ENCODE measurements at places on chromosomes 6 and 20.

- no peak for DNase-seq
Measured at GRCh38 chr6:56151609-56152224, 95.7 kb downstream of the COL21A1 start.

- no peak for DNase-seq
Measured at GRCh38 chr6:94376876-94377275, 957.5 kb upstream of the EPHA7 start.

- peak; percentile 56 for DNase-seq
Measured at GRCh38 chr20:6636209-6637159, 131.0 kb upstream of the BMP2 start.

DNA sequence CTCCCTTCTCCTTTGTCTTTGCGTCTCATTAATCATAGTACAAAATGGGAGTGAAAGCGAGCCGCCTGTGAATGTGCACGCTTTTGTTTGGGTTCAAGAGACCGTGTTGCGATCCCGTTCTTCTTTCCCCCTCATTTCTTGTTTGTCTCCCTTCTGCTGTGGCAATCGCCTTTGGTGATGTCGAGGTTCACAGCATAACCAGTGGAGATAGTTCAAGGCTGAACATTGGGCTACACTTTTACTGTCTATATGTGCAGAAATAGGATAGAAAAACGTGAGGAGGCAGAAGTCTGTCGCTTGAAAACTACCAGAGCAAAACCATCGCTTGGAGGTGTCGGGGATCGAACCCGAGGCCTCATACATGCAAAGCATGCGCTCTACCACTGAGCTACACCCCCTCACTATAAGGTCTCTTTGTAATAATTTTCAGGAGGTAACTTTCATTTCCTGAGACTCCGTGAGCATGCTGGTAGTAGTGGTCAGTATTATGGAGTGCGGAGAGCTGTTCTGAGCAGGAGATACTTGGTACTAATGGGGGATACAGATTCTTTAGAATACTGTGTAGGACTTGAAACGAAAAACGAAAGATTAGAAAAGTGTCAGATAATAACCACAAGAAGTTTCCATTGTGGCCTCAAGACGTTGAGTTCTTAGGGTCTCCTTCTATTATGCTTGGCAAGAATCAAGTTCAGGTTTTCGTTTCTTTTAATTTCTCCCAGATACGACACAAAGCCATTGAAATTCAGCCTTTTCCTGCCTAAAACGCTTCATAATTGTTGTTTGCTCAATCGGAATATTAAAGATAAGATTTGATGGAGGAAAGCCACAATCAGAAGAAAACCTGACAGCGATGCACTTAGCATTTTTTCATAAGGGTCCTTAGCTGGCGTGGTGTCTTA lies 106.6 kb downstream of the TRIM27 start:
- peak; percentile 66 for DNase-seq

- DNase-seq: no peak
Measured at GRCh38 chr6:65999288-65999791, 292.3 kb upstream of the EYS start.

DNA sequence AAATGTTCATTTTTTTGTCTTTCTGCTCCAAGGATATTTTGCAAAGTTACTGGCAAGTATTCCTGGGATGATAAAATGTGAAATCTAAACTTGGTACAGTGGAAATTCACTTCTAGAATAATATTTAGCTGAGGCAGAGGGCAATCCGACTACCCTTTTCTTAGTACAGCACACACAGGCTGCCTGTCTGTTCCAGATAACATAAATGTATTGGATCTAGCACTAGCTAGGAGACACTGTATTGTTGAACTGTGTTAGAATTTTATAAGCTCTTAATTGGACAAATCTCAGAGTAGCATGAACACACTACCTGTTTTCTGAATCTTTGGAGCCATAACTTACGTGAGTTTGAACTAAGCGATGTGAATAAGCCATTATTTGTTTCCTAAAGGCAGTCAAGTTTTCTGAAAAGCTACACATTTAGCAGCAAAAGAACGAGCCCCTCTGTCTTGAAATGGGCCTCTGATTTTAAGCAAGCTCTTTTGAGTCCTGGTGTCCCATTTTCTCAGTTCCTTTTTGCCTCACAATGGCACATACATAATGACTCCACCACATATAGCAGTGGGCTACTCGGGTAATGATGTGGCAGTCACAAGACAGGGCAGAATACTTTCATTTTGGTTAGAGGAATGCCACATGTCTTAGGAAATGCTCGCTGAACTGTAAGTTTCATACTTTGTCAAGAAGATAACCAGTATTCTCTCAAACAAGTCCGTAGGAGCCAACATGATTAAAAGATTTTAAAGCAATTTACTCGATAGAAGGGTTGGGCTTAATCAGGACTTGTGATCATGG lies 116.5 kb upstream of the ESR1 start:
- DNase-seq: peak; percentile 75

- no peak for DNase-seq
Measured at GRCh38 chr20:49372095-49372734, 94.4 kb upstream of the ZNFX1 start.

GRCh38 chr6:4209196-4209595 lies 73.8 kb upstream of the ECI2 start:
- DNase-seq: no peak

DNA sequence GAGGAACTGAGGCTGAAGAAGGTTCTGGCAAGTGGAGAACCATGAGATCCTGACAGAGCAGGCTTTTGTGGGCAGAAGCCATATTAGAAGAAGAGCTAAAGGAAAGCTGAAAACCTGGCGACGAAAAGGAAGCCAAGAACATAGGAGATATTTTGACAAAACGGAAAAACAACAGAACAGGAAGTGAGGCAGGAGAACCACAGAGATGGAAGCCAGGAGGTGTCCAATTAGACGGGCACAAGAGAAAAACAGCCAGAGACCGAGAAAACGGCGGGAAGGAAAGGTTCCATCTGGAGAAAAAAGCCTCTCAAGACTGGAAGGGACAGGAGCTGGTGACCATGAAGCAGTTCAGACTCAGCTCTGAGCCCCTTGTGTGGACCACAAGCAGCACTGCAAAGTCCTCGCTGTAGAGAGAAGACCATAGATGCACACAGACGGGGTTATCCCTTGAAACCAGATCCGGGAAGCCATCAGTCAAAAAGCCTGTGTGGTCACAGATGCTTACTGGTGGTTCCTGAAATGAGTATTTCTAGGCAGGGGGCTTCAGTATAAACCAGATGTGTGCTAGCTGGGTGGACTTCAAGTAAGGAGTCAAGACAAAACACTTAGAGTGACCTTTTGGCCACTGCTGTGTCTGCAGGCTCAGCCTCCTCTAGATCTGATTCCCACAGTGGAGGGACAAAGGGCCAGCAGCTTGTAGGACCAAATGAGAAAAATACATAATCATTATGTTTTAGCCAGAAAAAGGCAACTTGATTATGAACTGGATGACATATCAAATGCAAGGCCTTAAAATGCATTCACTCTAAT lies 30.7 kb downstream of the SSR1 start:
- DNase-seq: no peak

DNA sequence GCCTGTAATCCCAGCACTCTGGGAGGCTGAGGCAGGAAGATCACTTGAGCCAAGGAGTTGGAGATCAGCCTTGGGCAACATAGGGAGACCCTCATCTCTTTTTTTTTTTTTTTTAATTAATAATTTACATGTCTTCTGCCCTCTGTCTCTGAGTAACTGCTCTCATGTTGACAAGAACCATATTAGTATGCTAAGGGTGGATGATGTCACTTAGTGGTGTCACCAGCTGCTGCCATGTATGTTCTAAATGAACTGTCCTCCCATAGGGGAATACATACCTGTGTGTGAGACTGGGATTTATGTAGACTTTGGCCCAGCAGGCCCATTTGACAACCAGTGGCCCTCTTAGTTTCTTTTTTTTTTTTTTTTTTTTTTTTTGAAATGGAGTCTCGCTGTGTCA lies 65.6 kb downstream of the SCAND1 start:
- DNase-seq: no peak

GRCh38 chr6:26045065-26045927 lies 41.9 kb upstream of the HFE start:
- peak; percentile 91 for DNase-seq

GRCh38 chr6:113449051-113449450 lies 408.1 kb upstream of the MARCKS start:
- DNase-seq: no peak

DNA sequence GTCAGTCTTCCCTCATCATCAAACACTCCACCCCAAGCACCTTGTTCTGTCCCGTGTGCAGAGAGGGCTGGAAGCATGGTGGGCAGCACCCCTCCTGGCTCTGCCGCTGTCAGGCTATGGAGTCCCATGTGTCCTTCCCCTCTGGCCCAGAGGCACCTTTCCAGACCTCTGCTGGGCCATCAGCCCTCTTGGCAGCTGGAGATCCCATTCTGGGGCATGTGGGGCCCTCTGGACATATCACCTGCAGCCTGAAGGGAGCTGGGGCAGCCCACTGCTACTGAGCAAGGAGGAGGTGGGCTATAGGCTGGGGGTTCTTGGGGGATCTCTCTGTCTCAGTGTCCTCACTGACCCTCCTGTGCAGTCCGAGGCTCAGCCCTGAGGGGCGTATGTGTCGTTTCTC lies 42.2 kb downstream of the SUN5 start:
- DNase-seq: no peak

Measured in ACHN (cell line).